ENCODE measurements at places on chromosomes 6 and 20.

- DNase-seq: no peak
Observed at GRCh38 chr6:139871803-139872510, 497.5 kb upstream of the CITED2 start.

DNA sequence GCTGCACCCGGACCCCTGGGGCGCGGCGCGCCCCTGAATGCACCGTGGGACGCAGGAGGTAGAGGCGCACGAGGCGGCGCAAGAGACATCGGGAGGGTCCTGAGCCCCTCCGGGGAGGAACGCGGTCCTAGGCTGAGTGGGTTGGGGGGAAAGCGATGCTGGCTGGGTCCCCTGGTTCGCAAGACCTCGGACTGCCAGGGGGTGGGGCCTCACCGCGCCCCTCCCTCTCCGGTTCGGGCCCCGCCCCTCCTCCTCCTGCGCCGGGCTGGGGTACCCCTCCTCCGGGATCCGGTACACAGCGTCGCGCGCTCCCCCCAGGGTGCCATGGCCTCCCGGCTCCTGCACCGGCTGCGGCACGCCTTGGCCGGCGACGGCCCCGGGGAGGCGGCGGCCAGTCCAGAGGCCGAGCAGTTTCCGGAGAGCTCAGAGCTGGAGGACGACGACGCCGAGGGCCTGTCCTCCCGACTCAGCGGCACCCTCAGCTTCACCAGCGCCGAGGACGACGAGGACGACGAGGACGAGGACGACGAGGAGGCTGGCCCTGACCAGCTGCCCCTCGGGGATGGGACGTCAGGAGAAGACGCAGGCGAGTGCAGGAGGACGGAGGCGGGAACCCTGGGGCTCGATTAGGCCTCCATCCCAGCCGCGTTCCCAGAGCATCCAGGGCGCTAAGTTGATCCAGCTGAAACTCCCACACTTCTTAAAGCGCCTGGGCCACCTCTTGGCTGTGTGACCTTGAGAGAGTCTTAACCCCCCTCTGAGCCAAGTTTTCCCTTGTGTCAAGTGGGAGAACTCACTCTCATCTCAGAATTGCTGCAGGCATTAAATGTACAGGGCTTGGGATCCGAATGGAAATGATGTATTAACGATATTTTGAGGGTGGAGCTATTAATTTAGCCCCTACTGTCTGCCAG, 541 bp downstream of the SNX21 start:
- peak; percentile 25 for DNase-seq

DNA sequence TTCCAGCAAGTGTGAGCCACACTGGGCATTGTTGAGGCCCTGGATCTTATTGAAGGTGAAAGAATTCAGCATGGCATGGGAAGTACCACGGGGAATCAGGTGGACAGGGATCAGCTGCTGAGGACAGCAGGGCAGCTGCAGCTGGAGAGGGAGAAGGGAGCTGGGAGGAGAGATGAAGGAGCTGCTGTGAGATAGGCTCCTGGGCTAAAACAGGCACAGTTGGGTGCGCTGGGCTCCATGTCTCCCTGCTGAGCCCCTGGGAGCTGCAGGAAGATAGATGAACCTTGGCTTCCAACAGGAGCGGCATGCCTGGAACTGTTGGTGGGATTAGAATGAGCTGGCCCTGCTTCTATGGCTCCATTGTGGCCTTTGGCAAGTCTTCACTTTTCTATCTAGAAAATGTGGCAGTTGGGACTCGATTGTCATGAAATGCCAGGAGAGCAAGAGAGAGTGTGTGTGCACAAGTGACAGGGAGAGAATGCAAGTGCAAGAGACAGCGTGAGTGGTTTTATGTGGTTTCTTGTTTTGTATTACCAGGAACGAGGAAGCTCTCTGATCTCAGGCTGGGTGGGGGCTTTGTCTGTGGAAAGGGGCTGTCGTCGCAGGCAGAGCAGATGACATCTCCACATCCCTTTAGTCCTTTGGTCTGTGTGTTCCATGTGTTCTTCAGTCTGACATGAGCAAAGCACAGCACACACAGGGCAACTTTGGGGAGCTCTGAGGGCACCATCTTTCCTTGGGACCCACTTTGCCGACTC, 20.4 kb downstream of the SNPH start:
- DNase-seq: no peak

DNA sequence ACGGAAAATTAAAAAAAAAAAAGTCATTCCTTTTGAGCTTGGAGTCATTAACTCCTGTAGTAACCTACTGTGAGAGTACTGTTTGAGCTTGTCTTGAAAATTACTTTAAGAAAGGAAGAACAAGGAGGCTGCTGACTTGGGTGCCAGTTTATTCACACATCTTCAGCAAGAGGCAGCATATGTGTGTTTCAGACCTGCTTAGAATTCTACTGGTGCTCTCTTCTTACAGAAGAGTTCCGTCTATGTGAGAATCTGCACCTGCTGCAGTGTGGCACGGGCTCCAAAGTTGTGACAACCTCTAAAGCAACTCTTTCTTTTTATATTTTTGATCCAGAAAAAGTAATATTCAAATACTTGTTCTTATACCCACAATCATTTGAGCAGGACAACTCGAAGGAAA, 117.4 kb upstream of the SOX4 start:
- DNase-seq: no peak

GRCh38 chr6:39891976-39892375, 42.3 kb downstream of the MOCS1 start:
- no peak for DNase-seq

- no peak for DNase-seq
Observed at GRCh38 chr20:11153819-11154218, 480.0 kb upstream of the JAG1 start.

DNA sequence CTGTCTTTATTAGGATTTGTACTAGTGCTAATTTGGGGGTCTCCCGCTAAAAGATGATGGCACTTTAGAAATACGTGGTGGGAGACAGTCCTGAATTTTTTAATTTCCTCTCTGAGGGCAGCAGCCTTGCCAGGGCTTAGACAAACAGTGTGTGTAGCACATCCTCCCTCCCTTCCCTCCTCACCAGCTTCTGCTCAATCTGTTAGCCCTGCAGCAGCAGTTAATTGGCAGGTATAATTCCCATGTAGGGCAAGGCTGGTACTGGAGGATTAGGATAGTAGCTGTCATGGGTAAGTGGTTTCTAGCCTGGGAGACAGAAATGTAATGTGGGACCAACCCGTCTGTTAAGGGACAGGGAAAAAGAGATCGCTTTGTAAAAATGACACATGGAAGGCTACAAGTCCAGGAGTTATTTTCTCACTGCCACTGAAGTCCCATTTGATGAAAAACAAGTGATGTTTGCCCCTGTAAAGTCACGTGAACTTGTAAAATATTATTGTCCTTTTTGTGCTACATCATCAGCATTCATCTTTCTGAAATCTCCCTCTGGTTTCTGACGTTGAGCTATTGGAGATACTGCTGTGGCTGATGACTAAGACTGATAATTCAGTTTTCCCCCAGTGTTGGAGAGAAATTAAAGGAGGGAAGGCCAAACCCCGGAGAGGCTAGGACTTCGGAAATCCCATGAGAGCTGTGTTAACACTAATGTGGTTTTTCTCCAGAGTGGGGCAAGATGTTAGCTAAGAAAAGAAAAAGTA, 40.6 kb downstream of the CTNNBL1 start:
- DNase-seq: no peak

GRCh38 chr20:64102647-64103354, 4.6 kb downstream of the NPBWR2 start:
- DNase-seq: no peak

- no peak for DNase-seq
Observed at GRCh38 chr20:38426006-38426897, 8.9 kb downstream of the SNHG17 start.

DNA sequence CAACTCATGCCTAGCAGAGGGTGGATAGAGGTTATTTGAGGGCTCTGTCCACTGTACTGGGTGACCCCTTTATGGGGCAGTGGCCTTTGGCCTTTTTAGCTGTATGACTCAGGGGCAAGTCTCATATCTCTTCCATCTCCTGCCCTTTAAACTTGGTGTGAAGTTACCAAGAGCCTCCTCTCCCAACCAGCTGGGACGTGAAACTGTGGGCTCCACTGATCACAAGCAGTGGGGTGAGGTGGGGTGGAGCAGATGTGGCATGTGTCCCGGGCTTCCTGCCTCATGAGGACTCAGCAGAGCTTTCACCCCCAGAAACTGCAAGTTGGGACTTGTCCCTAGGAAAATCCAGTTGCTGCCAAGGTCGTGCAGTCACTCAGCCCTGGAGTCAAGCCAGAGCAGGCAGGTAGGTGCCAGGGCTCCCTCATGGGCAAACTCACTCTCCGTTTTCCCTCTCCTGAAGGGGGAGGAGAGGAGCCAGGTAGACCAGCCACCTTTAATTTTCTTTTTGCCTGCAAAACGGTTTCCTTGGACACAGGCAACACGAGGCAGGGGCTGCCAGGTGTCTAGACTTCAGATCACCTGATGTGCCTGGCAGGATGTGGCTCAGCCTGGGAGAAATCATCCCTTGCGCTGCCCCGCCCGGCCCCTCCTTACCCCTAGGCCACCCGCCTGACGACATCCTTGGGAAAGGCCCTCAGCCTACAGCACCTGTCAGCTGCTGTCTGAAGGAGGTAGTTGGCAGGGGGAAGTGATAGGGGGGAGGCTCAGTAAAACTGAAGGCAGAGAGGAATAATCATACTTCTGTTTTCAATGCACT, 4.0 kb downstream of the CDKN1A start:
- peak; percentile 35 for DNase-seq

GRCh38 chr20:826695-827323, 6.7 kb upstream of the FAM110A start:
- no peak for DNase-seq

DNA sequence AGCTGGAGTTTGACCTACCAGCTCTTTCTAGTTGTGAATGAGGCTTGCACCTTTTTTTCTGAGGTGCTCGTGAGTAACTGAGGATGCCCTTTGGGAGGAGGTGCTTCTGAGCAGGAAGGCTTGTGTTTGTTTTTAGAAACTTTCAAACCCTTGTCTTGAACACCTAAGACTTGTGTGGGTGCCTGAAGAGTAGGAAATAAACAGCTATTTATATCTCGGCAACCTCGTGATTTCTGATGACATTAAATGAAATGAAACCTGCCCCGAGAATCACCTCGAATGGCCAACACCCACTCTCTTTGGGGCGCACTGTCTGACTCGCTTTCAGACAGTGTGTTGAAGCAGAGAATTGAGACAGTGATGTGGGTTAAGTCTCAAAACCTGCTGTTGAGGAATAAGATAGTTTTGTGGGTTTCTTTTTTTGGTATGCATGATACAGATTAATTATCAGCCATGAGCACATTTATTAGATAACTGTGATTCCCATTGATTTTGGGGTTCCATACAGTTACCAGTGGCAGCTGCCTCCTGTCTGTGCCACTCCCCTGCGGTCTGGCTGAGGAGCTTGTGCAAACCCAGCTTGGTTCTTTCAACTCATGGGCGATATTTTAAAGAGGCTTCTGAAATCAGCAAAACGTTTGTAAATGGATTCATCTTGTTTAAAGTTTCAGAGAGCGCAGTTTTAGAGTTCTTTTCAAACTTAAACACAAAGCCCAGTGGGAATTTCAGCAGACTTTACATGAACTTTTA, 8.4 kb downstream of the IRF4 start:
- no peak for DNase-seq

DNA sequence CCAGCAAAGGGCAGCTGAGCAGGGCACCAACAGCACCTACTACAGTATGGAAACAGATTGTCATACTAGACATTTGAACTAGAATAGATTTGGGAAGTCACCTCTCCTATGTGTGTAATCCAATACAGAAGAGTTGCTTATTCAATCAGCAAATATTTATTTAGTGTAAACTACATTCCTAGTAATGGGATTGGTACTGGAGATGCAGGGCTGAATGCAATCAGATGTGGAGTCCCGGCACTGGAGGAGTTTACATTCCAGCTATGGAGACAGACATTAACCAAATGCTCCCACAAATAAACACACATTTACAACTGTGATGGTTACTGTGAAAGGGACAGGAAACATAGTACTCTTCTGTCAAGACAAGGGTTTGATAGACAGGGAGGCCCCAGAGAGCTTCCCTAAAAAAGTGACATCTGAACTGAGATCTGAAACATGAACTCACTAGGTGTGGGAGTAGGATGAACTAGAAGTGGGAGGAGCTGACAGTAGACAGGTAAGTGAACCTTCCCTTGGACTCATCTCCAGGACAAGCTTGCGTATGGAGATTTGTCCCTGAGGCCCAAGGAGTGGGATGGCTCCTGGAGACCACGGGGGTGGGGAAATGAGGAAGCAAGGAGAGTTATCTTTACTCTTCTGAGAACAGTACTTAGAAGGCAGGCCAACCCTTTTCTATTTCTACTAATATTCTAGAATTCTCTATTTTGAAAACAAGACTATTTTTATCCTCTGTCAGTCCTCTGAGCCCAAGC, 420.5 kb downstream of the MAFB start:
- no peak for DNase-seq

DNA sequence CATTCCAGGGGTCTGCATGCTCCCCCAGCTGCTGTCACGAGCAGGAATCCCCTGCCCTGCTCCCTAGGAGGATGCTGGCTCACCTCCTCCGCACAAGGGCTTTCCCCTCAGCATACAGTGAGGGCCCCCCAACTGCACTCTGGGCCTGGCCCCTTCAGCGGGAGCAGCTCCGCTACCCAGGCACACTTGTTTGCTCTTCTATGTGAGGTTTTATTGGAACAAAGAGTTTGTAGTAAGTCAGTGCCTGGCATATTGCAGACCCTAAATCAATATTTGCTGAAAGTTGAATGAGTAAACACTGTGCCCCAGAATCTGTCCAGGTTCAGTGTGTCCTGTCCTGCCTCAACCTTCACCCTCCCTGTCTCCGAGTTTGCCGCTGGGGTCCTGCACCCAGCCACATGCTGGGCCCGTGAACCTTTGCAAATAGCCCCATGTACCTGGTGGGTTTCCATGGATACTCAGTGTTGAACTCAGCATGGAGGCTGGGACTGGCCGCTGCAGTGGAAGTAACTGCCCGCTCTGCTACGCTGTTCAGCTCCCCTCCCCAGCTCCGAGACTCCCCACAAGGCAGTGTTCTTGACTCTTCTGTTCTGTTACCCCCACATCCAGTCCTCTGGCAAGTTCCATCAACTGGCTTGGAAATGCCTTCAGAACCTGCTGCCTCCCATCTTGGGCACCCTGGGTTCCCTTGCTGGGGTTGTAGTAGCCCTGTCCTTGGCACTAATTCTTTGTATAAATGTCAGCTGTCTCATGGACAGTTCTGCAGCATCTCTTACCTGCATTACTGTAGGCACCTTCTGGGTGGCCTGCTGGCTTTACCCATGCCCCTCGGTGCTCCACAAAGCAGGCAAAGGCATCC, 15.7 kb downstream of the SLC22A1 start:
- DNase-seq: no peak

- no peak for DNase-seq
Observed at GRCh38 chr20:40551125-40551530, 137.9 kb downstream of the MAFB start.

DNA sequence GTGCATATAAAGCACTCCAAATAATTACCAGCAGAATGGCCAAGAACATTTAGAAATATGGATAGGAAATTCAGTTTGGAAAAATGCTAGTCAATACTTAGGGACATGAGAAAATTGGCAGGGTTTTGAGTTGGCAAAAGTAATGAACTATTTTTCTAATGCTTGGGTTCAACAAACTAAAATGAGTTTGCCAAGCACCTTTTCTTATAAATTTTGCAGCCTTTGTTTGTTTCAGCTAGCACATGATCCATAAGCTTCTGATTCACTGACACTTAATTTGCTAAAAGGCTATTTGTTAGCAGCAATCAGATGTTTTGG, 324.8 kb downstream of the QKI start:
- no peak for DNase-seq

- no peak for DNase-seq
Observed at GRCh38 chr6:74458536-74458935, 747.3 kb downstream of the COL12A1 start.

GRCh38 chr20:15708984-15709598, 864.2 kb downstream of the KIF16B start:
- no peak for DNase-seq

GRCh38 chr6:804771-805170, 111.8 kb upstream of the EXOC2 start:
- no peak for DNase-seq

- no peak for DNase-seq
Observed at GRCh38 chr20:33645072-33645358, 17.1 kb upstream of the C20orf144 start.

All from activated T-helper 1 cell treated with anti-CD3 and anti-CD28 coated beads, Interleukin-2, amount 50 U/mL, for 16 hours (primary cell).